NCI-H2081 (cell line): ENCODE measurements at places on chromosomes 3 and 15.

DNA sequence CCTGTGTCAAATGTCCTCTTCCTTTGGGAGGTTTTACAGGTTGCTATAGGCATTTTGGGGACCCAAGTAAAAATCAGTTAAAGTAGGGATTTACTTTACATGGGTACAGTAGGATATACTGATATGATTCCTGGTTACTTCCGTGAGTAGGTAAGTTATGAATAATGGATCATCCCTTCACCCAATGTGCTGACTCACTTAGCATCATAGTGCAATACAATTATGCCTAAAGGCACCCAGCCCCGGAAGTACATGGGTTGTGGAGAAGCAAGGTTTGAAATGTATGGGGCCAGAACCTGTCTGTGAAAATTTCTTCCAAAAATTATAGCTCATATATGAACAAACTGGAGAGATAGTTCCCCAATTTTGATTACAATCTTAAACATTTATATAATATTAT is 64.0 kb downstream of the GLB1 start:
- DNase-seq = no peak

GRCh38 chr15:77461486-77461885 is 40.8 kb downstream of the HMG20A start:
- no peak for DNase-seq

DNA sequence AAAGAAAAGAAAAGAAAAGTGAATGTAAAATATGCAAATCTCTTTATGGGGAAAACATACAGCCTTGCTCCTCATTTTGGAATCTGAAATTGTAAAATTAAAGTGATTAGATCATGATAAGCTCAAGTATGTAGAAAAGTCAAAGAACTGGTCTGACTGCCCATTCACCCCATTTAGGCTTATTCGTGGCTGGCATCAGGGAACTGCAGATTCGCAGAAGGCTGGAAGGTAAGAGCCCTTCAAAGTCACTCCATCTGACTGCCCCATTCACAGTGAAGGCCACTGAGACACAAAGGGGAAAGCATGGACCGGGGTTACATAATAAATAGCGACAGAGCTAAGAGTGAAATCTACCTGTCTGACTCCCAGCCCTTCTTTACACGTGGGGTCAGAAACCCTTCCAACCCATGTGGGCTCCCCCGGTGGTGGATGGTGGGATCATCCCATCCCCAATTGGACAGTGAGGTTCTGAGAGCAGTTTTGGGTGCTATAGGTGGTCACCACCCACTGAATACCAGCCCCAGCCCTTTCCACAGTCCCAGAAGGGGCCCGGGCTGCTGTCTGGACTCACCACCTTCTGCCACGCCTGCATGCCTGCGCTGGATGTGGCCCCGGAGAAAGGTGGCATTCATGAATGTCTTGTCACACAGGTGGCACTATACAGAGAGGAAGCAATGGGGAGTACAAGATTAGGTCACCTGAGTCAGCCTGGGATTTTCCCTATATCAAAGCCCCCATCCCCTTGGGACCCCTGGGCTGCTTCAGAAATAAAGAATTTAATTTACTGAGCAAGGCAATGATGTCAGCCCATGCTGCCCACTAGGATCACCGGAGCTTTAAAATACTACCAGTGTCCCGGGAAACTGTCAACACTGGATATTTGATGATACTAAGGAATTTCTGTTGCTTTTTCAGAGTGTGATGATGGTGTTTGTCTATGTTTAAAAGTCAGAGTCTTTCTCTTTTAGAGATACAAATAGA is 17.9 kb downstream of the DZIP1L start:
- DNase-seq = no peak

DNA sequence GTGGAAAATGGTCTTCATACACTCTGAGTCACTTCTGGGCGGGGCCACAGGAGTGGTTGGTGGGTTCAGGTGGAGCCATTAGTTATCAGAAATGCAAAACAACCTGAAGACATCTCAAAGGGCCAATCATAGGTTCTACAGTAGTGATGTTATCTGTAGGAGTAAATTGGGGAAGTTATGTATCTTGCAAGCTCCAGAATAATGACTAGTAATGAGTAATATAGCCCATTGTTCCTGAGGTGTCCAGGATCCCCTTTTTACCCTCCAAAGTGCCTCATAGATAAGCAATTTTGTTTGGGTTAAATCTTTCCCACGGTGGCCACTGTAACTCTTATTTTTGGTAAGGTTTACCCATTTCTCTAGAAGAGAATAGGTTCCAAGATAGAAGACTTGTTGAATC is 91.7 kb downstream of the PIK3R4 start:
- no peak for DNase-seq

DNA sequence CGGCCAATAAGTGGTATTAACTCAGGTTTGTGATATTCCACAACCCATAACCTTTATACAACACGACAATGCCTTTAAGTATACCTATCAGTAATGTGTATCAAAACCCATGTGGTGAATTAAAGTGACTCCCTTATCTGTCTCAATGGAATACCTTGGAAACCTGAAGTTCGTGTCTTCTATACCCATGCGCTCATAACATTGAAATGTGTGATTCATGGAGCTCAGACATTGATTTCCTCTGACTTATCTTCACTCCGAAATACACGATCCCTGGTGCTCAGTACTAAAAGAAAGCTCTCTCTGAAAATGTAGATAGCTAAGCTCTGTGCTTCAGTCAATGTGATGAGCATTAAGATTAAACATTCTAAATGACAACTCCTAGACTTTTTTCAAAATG is 140.3 kb downstream of the TBC1D5 start:
- no peak for DNase-seq

DNA sequence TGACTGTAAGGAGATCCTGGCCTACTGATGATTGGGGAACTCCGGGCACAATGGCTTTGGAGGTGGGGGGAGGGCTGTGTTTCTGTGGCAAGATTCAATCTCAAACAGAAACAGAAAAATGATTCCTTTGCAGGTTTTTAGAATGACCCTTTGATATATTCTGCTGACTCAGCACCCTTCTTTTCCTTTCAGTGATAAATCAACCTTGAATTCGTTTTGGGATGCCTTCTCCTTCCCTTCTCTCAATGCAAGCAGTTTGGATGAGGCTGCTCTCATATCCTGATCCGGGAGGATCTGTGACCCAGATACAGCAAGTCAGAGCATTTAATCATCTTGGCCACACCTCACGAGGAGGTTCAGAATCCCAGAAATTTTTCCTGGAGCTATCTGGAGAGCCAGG is 156.1 kb upstream of the PRICKLE2 start:
- no peak for DNase-seq

GRCh38 chr3:125394406-125394805 is 19.3 kb upstream of the ZNF148 start:
- no peak for DNase-seq

GRCh38 chr3:151891721-151892120 is 18.3 kb downstream of the SUCNR1 start:
- DNase-seq = no peak

GRCh38 chr3:59253523-59253922 is 203.7 kb upstream of the CFAP20DC start:
- DNase-seq = no peak

DNA sequence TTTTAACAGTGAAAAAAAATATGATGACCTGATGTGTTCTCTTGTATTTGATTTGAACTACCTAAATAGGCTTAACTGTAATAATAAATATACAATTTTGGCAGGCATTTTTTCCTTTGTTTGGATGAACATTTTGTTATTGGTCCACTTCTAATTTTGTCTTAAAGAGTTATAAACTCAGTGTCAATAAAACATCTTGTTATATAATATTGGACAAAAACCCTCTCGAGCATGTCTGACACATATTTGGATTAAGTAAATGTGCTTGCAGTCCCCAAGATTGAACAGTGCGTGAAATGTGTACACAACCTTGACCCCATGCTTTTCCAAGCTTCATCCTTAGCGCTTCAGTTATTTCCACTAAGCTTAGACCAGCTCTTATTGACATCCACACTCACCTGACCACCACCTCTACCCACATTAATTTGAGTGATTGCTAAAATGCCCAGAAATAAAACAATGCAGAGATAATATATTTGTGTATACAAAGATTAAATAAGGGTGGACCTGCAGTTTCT is 131.7 kb upstream of the ZBED2 start:
- no peak for DNase-seq

DNA sequence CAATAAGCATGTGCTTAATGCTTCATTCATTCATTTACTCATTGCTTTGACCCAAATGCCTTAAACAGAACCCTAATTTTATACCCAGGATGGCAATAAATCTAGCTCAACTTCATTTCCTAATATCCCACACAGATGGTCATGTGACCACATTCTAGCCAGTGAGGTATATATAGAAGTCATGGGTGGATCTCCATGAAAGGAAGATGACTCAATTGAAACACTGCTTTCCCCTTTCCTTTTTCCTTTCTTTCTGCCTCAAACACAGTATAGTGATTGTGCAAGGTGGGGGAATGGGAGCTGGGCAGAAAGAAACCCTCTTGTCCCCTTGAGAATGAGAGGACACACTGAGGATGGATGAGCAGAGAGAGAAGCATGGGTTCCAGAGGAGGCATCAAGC is 183.5 kb upstream of the PRICKLE2 start:
- DNase-seq = no peak

- no peak for DNase-seq
Observed at GRCh38 chr15:85973584-85974347, 105.9 kb upstream of the AGBL1 start.

DNA sequence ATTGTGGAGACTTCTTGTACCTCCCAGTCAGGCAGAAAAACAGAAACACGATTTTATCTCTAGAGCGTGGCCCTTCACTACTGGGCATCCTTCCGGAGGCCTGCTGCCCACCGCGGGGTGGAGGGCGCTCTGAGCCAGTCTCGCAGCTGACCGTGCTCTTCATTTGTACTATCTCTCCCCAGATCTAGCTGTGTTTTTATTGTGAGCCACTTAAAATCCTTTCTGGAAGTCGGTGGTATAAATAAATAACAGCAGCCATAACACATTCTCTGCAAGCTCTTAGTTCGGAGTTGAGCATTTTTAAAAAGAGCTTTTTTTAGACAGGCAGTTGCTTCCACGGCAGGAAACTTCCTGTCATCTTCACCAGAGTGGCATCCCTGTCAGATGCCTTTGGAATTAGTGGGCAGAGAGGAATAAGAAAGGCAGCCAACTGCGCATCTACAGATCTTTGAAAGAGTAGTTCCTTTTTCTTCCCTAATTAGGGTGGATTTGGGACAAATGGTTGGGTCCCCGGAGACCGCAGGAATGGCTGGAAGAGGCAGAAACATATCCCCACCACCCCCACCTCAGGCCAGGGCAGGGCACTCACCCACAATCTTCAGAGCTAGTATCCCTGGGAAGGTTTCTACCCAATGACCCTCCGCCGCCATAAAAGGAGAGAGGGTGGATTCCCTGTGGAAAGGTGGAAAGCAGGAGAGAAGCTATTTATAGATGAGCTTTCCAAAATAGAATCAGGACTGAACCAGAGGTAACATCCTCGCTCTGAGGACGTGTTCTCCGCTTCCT is 91.1 kb downstream of the TOP2B start:
- no peak for DNase-seq

GRCh38 chr3:365268-365667 is 168.7 kb downstream of the CHL1 start:
- DNase-seq = no peak

DNA sequence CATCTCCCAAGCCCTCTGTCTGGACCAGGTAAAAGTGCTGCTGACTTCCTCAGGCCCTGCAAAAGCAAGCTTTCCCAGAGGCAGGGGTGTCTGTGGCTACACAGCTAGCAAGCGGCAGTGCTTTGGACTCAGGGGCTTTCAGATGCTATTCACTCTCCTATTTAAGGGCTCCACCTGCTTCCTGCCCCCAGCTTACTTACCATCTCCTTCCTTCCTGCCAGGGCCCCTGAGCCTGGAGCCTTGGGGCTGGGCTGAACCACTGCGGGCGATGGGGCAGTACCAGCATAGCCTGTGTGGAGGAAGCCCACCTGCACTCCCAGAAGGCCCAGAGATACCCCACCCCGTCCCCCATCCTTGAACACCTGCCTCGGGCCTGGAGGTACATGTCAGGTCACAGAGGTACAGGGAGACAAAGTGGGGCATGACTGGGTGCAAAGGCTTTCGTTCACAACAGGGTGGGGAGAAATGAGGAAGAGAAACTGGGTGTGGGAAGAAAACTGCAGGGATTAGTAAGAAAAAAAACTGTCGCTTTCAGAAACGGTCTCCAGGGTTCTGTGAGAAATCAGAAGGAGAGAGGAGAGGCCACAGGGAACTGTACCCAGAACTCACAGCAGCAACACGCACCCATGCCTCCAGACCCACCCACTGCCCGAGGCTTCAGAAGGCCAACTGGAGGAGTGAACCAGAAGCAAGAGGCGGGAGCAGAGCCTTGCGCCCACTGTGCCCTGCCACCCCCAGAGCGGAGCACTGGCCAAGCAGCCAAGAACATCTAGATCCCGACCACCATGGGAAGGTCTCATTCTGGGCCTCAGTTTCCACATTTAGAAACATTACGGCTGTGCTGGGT is 49.5 kb downstream of the CCDC12 start:
- no peak for DNase-seq

- DNase-seq = no peak
Observed at GRCh38 chr3:42023380-42023779, 61.5 kb upstream of the ULK4 start.

DNA sequence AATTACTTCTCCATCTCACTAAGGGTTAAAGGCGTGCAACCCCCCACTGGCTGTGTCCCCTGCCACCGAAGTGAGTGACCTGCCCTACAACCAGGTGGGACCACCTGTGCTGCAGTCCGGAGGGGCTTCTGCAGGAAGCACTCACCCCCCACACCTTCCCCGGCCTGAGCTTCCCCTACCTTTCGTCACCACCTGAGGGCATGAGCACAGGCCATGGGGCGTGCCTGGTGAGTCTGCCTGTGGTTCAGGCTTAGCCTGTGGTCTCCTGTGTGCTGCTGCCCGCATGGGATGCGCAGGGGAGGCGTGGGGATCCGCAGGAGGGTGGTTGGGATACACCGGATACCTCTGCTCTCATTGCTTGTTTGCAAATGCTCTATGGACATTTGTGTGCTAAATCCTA is 46.0 kb downstream of the KLHL25 start:
- DNase-seq = no peak

- no peak for DNase-seq
Observed at GRCh38 chr15:31324806-31325594, 1.6 kb upstream of the KLF13 start.

- no peak for DNase-seq
Observed at GRCh38 chr3:34687671-34688070, 889.2 kb downstream of the PDCD6IP start.

DNA sequence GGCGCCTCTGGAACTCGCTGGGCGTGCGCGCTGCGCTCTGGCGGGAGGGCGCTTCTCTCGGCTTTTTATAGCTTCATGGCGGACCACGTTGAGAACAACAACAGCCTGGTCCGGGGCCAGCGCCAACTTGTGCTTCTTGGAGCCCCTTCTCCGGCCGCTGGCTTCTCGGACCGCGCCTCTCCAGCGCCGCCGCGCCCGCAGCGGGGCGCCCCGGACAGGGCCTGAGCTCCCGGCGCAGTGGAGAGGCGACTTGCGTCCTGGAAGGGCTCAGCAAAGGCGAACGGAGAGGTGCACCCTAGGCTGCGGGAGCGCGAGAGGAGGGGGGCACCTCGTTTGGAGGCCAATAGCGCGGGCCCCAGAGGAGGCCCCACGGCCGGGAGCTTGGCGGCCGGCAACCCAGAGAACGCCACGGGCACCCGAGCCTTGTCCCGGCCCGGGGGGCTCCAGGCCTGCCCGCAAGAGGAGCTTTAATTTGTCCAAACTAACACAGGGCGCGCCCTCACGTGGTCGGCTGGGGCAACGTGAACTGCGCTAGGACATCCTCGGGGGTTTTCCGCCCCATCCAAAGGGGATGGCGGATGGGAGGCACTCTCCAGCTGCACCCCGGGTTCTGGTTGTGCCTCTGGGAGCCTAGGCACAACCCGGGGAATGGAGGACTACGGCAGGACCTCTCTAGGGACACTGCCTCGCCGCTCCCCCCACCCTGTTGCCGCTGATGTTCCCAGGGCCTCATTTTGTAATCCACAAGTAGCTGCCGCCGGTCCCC is 37.8 kb downstream of the HMCES start:
- DNase-seq = peak; percentile 91
